Mesenchymal stem cell (in vitro differentiated cells and primary cell): ENCODE measurements at places on chromosomes 13 and 19.
A peak's percentile ranks its signal among the peaks of the same experiment; 100 is the strongest.

- no peak overlapping the region for H3K4me3 ChIP-seq
- DNase-seq = no peak
- H3K27ac ChIP-seq = no peak overlapping the region
- peaks cover 3% of the 10 kb centered on the region for H3K4me1 ChIP-seq
- H3K27me3 ChIP-seq = no peaks in the 10 kb centered on the region
- no peaks in the 10 kb centered on the region for H3K36me3 ChIP-seq
Observed at GRCh38 chr13:73111331-73111730, 52.5 kb downstream of the KLF5 start.

DNA sequence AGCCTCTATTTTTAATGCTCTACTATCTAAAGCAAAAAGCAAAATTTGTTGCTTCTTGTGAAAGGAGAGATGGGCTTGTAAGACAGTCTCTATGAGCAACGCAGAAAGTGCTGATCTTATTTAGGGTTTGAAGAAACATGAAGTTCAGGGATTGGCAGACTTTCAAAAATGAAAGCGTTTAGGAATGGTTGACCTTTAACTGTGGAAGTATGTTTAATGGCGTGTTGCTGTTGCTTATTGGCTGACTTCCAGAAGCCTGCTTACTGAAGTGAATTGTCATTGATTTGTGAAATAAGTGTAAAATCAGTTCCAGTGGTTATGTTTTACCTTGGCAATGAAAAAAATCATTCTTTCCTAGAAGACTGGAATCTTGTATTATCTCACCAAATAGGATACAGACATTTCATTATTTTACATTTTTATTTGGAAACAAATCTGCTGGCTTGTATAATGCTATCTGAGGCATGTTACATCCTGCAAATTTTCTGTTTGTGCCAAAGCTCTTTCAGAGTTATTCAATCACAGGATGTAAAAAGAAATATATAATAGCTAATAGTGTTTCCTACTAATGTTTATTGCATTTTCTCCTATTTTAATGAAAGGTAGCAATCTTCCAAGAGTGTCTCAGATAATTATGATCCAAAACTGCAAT lies 221.3 kb upstream of the SLITRK6 start:
- H3K4me3 ChIP-seq = no peak overlapping the region
- peak; percentile 76 for DNase-seq
- no peaks in the 10 kb centered on the region for H3K4me1 ChIP-seq
- H3K27ac ChIP-seq = peak overlapping the region; percentile 45
- no peaks in the 10 kb centered on the region for H3K27me3 ChIP-seq
- no peaks in the 10 kb centered on the region for H3K36me3 ChIP-seq

GRCh38 chr13:45623516-45624090 lies 8.1 kb upstream of the ERICH6B start:
- H3K27ac ChIP-seq = no peak overlapping the region
- peaks cover 61% of the 10 kb centered on the region for H3K27me3 ChIP-seq
- peak; percentile 33 for DNase-seq
- H3K4me1 ChIP-seq = no peaks in the 10 kb centered on the region

DNA sequence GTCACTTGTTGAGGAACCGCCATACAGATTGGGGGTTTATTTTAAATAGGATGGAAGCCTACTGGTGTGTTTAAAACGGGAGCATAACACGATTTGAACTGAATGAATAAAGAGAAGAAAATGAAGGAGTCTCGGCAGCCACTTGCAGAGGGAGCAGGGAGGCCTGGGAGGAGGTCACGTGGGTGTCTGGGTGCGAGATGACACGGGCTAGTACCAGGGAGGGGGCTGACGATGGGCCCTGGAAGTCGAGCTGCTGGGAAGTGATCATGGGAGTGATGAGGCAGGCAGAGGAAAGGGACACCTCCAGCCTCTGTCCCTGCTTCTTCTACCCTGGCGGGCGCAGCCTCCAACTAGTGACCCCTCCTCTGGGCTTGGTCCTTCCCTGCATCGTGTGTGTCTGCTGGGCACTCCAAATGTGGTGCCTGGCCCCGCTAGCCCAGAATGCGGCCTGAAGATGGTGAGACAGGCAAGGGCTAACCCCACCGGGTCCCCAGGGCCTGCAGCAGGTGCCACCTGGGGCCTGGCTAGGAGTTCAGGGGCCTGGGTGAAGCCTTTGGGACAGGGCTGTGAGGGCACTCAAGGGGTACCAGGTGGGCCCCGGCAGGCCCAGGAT lies 35.5 kb downstream of the CRTC1 start:
- H3K4me1 ChIP-seq = peaks cover 2% of the 10 kb centered on the region
- peaks cover 19% of the 10 kb centered on the region for H3K36me3 ChIP-seq
- DNase-seq = no peak
- no peak overlapping the region for H3K4me3 ChIP-seq
- H3K27ac ChIP-seq = no peak overlapping the region

- no peaks in the 10 kb centered on the region for H3K4me1 ChIP-seq
- H3K4me3 ChIP-seq = no peak overlapping the region
- H3K27me3 ChIP-seq = no peaks in the 10 kb centered on the region
- DNase-seq = no peak
- no peaks in the 10 kb centered on the region for H3K36me3 ChIP-seq
- H3K27ac ChIP-seq = no peak overlapping the region
Observed at GRCh38 chr19:37074819-37075362, 3.3 kb upstream of the ZNF420 start.

DNA sequence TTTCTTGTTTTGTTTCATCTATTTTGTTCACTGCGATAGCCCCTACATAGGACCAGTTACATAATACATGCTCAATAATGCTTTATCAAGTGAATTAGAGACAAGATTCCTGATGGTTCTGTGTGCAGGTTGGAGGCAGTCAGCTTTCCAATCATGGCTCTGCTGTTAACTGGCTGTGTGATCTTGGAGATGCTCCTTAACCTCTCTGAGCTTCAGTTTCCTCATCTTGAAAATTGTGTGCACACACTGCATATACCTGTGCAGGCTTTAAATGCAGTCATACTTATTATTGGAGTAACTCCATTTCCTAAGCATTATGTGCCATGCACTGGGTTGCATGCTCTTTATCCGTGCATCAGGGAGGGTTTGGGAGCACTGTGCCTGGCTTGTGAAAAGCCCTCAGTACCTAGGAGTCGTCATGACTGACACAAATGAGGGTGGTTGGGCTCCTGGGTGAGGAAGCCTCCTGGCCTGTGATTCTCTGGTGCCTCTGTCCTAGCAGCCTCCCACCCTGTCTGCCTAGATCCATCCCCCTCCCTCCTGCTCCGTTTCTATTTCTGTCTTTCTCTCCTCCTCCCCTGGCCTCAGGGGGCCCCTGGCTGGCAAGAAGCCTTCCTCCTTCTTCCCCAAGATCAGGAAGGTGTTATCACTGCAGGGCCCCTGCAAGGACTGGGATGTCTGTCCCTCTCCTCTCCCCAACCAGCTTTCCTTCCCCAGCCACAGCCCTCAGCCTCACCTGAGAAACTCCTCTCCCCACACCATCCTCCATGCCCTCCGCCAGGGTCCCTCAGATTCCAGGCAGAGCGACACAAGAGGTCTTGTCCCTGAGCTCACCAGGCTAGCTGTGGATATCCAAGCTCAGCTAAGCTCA lies 8.7 kb downstream of the IFNL1 start:
- H3K4me1 ChIP-seq = peaks cover 15% of the 10 kb centered on the region
- H3K27me3 ChIP-seq = peaks cover 80% of the 10 kb centered on the region
- H3K36me3 ChIP-seq = no peaks in the 10 kb centered on the region
- no peak overlapping the region for H3K4me3 ChIP-seq
- H3K27ac ChIP-seq = no peak overlapping the region

DNA sequence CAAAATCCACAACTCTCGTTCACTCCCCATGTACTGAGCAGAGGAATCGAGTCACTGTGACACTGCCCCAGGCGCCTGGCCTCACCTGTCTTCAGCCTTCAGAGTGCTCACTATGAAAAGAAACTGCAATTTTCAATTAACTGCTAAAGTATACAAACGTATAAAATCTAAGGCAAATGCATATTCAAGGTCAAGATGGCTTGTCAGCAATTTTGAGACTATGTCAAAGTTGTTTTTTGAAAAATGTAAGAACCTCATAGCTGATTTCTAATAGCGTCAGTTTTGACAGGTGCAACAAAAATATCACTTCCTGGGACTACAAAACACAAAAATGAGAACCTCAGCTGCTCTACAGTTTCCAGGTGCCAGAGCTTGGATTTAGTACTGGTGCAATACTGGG lies 31.4 kb downstream of the TUBGCP3 start:
- peaks cover 2% of the 10 kb centered on the region for H3K4me1 ChIP-seq
- H3K36me3 ChIP-seq = peaks cover 83% of the 10 kb centered on the region
- no peak overlapping the region for H3K4me3 ChIP-seq
- no peak overlapping the region for H3K27ac ChIP-seq

DNA sequence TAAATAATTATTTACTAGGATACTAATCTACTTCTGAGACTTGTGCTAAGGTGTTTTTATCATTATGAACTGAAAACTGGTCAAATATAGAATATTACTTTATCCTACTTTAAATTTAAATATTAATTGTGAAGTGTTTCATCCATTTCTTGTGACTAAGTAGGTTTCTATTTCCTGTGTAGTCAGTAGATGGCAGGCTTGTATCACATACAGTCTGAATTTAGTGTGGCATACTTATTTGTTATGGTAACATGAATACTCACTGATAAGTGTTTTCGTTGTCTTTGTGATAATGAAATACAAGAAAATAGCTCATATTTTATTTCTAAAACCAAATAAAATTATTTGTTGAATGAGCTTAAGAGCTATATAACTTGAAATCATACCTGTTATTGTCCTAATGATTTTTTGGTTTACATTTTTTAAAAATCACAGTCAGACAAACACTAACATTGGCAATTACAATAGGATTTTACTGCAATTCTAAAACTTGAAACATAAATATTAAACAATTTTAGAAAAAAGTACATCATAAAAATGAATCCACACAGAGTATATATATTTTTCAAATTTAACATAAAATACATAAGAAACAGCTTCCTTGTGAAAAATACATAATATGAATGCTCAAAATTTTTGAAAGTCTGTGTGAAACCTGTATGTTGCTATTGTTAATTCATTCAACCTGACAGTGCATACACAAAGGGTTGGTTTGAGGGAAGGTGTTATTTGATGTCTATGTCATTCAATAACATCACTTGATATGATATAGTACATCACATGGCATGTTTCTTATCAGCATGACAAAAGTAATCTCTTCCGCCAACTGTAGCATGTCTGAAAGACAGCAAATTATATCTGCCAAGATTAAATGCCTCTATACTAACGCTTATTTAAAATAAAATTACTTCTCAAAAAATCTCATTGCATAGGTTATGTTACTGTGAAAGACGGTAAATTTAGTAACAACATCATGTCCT lies 904.8 kb upstream of the PCDH20 start:
- no peaks in the 10 kb centered on the region for H3K36me3 ChIP-seq
- no peaks in the 10 kb centered on the region for H3K4me1 ChIP-seq
- no peak overlapping the region for H3K4me3 ChIP-seq

- no peak overlapping the region for H3K27ac ChIP-seq
- H3K4me3 ChIP-seq = no peak overlapping the region
- DNase-seq = no peak
- no peaks in the 10 kb centered on the region for H3K36me3 ChIP-seq
- peaks cover 31% of the 10 kb centered on the region for H3K27me3 ChIP-seq
Observed at GRCh38 chr19:33868788-33869412, 72.2 kb downstream of the KCTD15 start.

GRCh38 chr19:39385629-39386411 lies 5.1 kb downstream of the PAF1 start:
- H3K27me3 ChIP-seq = no peaks in the 10 kb centered on the region
- H3K4me1 ChIP-seq = peaks cover 15% of the 10 kb centered on the region
- no peak overlapping the region for H3K4me3 ChIP-seq
- no peak overlapping the region for H3K27ac ChIP-seq
